Dorsolateral prefrontal cortex (tissue), 122 donors: ENCODE measurements at places on chromosomes 13 and 19. TPM values are rescaled to one million over a fixed set of nuclear protein-coding genes. Genes with fewer than 3 reads are reported as not detected.

DNA sequence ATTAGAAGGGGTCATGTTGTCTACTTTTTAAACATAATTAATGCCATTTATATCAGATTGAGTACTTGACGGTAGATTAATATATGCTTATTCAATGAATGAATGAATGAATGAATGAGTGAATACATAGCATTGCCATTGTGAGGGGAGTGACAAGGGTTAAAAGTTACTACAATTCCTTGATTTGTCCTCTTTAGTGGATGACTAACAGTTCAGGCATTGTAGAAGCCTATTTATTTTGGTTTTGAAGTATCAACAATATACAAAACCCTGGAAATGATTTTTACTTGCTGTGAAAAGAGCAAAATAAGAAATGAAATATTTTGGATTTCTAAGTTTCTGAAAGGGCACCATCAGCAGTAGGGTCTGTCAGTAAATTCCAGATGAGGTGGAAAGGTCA is 122.7 kb downstream of the CYSLTR2 start:
- DNase-seq = no peak

- no peak for DNase-seq
Measured at GRCh38 chr19:804419-805165, 7.3 kb downstream of the PTBP1 start.

DNA sequence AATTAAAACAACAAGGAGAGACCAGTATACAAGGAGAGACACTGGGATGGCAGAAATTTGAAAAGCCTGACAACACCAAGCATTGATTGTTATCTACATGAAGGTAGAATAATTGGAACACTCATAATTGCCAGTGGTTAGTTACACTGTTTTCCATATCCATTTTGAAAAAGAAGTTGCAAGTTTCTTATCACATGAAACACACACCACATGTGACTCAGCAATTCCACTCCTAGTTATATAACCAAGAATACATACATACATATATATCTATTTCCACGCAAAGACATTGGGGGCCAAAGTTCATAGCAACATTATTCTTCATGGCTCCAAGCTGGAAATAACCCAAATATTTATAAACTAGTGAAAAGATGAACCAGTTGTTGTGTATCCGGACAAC is 15.2 kb upstream of the PABPC3 start:
- no peak for DNase-seq

- DNase-seq = peak; percentile 9
Measured at GRCh38 chr19:41785653-41786052, 10.7 kb upstream of the CEACAM3 start.

- DNase-seq = no peak
Measured at GRCh38 chr19:51513968-51514367, 12.4 kb upstream of the SIGLEC12 start.

DNA sequence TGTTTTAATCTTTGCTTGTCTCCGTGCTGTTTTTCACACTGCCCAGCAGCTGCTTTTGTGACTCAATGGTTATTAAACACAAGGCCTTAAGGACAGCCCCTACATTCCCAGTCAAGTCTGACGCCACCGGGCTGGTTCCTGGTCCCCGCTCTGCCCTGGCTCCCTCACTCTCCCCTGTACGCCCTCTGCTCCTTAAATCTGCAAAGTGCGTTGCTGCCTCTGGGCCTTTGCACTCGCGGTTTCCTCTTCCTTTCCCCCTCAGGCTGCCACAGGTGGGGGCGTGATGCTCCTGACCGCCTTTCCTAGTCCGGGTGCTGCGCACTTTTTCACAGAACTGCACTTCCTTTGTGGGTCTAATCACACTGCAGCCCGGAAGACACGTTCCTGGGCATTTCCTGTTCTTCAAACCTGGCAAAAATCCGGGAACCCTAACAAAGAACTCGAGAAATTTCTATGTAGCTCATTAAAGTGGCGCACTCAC is 25.6 kb downstream of the NOSIP start:
- no peak for DNase-seq

GRCh38 chr19:5231857-5232678 is 108.5 kb downstream of the PTPRS start:
- no peak for DNase-seq

DNA sequence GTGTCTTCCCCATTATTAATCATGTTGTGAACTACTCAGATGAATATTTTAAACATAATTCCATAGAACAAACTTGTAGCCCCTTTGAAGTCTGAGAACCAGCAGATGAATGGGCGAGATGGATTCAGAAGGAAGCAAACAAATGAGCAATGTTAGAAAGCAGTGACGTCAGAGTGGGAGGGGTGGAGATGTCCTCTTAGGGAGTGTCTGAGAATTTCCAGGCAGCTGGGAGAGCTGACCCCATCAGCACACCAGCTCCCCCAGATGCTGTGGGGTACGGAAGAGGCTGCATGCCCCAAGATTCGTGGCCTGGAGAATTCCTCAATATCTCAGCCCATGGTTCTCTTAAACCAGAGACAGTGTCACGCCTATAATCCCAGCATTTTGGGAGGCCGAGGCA is 68.6 kb downstream of the DPF1 start:
- DNase-seq = no peak

DNA sequence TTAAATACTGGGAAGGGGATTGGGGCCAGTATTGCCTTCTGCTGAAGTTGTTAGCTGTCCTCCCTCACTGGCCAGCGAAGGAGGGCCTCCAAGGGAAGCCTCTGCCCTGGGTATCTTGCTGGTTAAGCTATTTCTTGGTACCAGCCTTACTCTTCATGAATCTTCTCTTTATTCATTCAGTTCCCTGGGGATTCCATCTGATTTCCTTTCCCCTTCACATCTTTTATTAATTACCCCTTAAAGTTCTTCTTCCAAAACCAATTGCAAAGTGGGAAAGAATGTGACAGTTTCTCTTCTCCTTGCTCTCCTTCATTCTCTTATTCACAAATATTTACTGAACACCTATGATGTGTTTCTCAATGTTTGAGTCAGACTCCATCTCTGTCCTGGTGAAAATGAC is 36.7 kb upstream of the STK24 start:
- DNase-seq = no peak

THSD8 gene
- 1.6 TPM for total RNA-seq

ZNF253 gene
- total RNA-seq = 18.8 TPM

SLC7A1 gene
- 54.5 TPM for total RNA-seq

DNA sequence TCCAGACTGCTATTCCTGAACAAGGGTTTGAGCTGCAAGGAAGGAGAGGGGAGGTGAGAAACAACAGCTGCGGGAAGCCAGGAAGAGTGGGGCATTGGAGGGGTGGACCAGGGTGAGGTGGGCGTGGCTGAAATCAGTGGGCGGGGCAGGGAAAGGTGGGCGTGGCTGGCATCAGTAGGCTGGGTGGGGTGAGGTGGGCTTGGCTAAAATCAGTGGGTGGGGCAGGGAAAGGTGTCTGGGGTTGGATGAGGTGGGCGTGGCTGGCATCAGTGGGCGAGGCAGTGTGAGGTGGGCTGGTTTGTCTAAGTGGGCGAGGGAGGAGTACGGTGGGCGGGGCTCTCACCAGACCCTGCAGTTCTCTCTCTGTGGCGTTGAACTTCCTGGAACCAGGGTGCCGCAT is 87.6 kb downstream of the MUC16 start:
- DNase-seq = no peak

SPRED3 gene
- 6.9 TPM for total RNA-seq

RSPH6A gene
- total RNA-seq = 0.22 TPM

DNA sequence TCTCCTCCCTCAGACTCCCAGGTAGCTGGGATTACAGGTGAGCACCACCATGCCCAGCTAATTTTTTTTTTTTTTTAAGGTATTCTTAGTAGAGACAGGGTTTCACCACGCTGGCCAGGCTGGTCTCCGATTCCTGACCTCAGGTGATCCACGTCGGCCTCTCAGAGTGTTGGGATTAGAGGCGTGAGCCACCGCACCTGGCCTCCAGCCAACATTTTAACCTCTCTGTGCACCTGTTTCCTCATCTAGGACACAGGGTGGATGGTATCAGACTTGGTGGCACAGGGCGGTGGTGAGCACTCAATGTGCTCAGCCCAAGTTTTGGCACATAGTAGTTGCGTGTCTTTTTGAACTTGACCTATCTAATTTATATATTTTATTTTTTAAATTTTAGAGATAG is 12.5 kb downstream of the APBA3 start:
- no peak for DNase-seq

CILP2 gene
- 0.82 TPM for total RNA-seq

ERCC2 gene
- 30.7 TPM for total RNA-seq

- DNase-seq = no peak
Measured at GRCh38 chr19:43316591-43317319, 36.7 kb upstream of the CD177 start.

PLPPR3 gene
- total RNA-seq = 14.3 TPM

DNA sequence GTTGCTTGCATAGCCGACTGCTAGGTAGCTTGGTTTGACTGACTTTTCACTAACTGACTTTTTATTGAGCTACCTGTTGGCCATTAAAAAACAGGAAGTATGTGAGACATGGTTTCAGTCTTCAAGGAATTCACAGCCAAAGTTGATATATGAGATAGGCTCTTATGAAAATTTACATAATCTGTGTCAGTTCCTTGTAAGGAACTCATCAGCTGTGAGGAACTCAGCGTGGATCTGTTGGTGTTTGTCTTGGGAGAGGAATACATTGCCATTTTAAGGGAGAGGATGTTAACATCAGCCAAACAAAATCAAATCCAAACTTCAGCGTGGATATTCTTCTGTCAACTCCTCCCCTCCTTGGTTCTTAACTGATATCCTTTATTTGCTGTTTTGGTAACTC is 2.0 kb downstream of the RNF113B start:
- DNase-seq = no peak

DNA sequence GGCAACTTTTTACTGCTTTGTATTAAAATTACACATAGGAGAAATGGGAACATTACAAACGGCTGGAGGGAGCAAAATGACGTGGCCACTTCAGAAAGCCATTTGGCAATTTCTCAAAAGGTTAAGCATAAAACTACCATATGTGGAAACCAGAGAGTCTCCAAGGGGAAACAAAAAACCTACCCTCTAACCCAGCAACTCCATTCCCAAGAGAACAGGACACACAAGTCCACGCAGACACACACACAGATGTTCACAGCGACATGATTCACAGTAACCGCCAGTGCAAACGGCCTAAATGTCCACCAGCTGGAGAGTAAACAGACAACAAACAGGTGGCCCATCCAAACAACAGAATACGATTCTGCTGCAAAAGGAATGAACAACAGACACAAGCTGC is 37.2 kb downstream of the STK24 start:
- no peak for DNase-seq

DNA sequence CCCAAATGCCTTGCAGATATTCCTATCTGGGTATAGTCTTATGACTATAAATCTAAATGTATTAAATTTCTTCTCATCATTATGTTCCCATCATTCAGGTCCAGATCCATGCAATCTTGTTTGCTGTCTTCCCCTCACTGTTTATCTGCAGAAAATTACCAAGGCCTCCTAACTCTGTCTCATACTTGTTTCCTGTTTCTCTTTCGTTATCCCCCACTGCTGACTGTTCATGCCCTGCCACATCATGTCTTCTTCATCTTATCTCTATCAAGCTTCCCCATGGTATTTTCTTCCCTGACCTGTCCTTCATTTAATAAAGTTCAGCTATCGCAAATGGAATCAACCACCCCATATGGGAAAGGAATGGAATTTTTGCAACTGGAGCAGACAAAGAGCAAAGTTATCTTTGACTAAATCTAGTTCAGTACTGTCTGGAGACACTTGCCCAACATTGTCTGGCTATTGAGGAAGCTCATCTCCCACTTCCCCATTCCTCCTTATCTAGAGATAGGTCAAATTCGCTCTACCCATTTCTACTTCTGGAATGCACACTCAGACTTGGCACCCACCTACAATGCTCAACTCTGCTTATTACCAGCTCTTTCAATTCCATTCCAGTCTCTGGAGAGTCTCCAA is 1358.1 kb downstream of the EFNB2 start:
- no peak for DNase-seq

ZNF442 gene
- total RNA-seq = 4.1 TPM

GRCh38 chr19:39671739-39672363 is 16.1 kb downstream of the LGALS16 start:
- DNase-seq = no peak

- no peak for DNase-seq
Measured at GRCh38 chr13:111559612-111560403, 239.4 kb downstream of the TEX29 start.

RELB gene
- total RNA-seq = 1.7 TPM

DNA sequence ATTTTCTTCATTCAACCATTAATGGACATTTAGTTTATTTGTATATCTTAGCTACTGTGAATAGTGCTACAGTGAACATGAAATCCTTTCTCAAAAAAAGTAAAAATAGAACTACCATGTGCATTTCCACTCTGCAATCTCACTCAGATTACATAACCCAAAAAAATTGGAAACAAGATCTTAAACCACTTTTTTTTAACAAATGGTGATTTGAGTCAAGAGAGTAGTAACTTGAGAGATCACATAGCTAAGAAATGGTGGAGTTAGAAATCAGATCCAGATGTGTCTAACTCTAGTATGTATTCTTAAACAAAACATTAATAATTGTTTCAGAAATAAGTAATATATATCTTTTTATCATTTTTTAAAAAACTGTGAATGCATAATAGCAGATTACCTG is 318.3 kb upstream of the SGCG start:
- no peak for DNase-seq

- no peak for DNase-seq
Measured at GRCh38 chr13:28741084-28741491, 22.3 kb upstream of the SLC46A3 start.

DNA sequence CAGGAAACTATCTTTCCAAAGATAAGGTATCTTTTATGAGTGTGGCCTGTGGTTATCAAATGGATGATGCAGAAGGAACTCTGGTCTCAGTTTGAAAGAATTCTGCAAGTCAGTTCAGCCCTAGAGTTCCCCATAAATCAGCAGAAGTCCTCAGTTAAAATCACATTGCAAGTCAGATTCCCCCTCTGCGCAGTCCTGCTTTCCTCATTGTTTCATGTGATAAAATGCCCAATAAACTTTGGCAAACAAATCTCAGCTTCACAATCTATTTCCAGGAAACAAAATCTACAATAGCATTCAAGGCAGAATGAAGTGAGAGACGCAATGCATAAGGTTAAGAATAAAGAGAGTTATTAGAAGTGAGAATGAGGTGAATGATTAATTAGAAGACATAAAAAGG is 216.3 kb upstream of the KLHL1 start:
- no peak for DNase-seq

SHISA7 gene
- total RNA-seq = 32.4 TPM
